ENCODE measurements at places on chromosomes 6 and 20.
A peak's percentile ranks its signal among the peaks of the same experiment; 100 is the strongest.

DNA sequence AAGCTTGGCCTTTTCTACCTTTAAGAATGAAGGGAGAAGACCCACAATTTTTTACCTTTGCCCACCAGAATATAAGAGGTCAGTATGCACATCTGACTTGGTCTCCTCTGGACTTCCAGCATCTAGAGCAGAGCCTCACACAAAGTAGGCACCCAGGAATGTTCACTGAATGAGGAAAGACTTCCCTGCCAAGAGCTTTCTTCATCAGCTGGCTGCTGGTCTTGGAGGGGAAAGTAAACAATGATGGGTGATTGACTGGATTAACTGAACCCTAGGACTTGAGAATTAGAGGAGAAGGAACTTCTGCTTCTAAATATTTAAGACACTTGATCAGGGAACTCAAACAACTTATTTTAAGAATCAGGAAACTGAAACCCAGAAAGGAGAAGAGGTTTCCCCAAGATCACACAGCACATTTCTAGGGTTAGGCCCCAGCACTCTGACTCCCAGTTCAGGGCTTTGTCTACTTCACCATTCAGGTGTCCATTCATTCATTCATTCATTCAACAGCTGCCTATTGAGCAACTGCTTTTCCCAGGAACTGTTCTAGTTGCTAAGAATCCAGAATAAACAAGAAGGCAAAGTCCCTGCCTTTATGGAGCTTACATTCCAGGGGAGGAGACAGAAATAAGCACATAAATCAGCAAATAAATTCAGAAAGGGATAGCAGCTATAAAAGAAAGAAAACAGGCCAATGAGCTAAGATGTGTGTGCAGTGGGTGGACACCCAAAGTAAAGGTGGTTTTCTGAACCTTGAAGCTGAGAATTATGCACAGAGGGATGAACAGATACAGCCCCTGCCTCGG lies 216.9 kb upstream of the LRFN2 start:
- no peak for DNase-seq

DNA sequence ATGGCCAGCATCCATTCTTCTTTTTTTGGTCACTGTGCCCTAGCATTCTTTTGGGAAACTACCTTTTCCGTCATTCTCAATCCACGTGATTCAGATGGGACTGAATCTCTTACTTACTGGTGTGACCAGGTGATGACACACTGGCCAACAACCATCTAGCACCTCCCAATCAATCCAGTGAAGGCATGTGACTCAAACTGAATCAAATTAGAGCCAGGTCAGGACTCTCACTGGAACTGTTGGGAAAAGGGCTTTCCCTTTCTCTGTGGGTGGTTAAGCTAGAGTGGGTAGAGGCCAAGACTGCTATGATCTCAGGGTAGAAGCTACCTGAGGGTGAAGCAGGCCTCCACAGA lies 36.2 kb upstream of the ZMYND8 start:
- no peak for DNase-seq

- no peak for DNase-seq
These were observed 164.9 kb downstream of the UTRN start for GRCh38 chr6:144449911-144450597.

- no peak for DNase-seq
These were observed 624.5 kb downstream of the PKHD1 start for GRCh38 chr6:51462896-51463295.

- DNase-seq: no peak
These were observed 437 bp downstream of the CD40 start for GRCh38 chr20:46118481-46119020.

GRCh38 chr6:90533615-90534336 lies 53.1 kb downstream of the MAP3K7 start:
- no peak for DNase-seq

GRCh38 chr20:23065266-23066201 lies 16.1 kb upstream of the THBD start:
- no peak for DNase-seq

- DNase-seq: peak; percentile 15
These were observed 35.7 kb downstream of the KCNB1 start for GRCh38 chr20:49446808-49447207.

DNA sequence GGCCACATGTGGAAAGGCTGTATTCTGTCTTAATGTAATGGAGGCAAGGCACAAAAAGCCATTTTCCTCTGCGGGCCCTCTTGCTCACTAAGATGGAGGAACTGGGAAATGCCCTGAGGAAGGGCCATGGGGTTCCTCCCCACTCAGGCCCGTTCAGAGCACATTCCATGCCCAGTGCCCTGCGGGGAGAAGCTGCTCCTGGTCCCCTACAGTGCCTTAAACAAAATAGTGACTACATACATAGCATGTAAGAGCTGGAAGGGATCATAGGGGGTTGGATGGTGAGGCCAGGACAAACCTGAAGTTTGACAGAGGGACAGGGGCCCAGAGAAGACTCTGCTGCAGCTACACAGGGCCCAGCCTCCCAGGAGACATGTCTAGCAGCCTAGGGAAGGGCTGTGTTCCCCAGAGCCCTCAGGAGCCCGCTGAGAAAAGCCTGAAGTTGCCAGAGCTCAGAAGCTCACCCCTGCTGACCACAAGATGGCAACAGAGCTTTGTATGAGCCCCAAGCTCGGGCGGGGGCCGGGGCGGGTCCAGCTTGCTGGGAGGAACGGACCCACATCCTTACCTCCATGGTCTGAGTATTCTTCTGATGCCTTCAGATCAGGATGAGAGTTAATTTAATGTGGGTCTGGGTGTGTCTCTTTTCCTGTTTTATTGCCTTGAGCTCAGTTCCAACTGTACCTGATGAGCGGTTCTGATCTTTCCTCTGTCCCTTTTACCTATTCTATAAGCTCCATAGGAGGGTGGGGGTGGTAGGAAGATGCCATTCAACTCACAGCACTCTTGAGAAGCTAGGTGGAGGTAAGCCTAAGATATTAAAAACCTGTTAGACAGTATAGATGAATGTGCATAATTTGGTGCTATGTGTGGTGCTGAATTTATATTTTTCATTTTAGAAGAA lies 242.9 kb downstream of the CDC5L start:
- DNase-seq: peak; percentile 41

DNA sequence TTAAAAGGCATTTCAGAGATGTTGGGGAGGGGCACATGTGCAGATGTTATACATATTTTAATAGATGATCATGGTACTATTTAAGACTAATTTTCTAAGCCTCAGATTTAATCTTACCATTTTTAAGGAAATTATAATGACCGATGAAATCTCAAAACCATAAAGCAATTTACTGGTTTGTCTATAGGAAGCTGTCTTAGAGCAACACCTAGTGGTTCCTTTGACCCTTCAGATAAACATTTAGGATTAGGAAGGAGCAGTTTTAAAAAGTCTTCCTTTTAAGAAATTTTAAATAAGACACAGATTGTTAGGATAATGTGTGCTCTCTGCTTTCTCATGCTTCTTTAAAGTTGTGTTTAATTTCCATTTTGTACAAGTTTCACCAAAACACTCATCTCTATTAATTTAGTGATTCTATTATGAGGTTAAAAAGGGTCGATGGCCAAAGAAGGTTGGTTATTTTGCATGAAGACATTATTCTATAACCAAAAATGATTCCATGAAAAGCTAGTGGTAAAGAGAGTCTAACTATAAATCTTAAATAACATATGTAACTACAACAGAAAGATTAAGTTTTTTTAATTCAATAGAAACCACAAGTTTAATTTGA lies 376.4 kb downstream of the HACE1 start:
- DNase-seq: peak; percentile 25

DNA sequence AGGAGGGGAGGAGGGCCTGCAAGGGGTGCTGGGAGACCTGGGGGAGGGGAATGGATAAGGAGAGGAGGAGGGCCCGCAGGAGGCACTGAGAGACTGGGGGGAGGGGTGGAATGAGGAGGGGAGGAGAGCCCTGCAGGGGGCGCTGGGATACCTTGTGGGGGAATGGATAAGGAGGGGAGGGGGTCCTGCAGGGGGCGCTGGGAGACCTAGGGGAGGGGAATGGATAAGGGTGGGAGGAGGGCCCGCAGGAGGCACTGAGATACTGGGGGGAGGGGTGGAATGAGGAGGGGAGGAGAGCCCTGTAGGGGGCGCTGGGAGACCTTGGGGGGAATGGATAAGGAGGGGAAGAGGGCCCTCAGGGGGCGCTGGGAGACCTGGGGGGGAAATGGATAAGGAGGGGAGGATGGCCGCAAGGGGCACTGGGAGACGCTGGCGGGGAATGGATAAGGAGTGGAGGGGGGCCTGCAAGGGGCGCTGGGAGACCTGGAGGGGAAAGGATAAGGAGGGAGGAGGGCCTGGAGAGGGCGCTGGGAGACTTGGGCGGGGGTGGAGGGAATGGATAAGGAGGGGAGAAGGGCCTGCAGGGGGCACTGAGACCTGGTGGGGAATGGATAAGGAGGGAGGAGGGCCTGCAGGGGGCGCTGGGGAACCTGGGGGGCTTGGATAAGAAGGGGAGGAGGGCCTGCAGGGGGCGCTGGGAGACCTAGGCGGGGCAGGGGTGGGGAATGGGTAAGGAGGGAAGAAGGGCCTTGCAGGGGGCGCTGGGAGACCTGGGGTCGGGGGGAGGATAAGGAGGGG lies 1.3 kb upstream of the CTCFL start:
- peak; percentile 10 for DNase-seq

- no peak for DNase-seq
These were observed 4.7 kb upstream of the DNAJC5 start for GRCh38 chr20:63890201-63890576.

DNA sequence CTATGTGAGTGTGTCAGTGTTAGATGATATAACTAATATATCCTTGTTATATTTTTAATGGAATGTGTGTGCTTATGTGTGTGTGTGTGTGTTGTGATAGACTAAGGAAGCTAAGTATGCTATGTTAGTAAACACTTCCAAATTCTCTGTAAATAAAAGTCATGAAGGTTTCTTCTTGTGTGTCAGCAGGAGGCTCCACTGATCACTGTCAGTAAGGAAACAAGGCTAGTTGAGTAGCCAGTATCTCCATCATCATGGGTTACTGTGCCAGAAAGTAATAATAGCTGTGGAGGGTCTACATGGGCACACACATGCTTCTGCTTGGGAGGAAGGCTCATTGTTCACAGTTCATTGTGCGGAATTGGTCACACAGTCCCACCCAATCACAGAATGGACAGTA lies 302.8 kb upstream of the RNF217 start:
- no peak for DNase-seq

DNA sequence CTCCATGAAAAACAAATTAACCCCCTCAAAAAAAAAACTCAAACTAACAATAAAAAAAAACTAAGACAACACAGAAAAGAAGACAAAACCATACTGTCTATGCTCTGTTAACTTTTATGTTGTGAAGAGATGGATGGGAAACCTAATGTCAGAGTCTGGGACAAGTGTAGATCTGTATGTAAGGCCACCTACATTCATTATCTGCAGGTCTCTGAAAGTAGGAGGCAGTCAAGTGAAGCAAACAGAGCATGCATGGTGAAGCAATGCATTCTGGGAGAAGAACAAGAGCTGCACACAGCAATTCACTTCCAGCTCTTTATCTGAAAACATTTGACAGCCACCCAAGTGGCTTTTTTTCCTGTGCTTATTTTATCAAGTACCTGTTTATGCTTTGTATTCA lies 452.0 kb downstream of the EPHA7 start:
- DNase-seq: no peak

- DNase-seq: peak; percentile 49
These were observed 1.0 kb downstream of the TRERF1 start for GRCh38 chr6:42450477-42451332.

- DNase-seq: peak; percentile 11
These were observed 5.3 kb upstream of the ZNF184 start for GRCh38 chr6:27478141-27478705.

- peak; percentile 85 for DNase-seq
These were observed 47.3 kb upstream of the MARCKS start for GRCh38 chr6:113809826-113810225.

- peak; percentile 4 for DNase-seq
These were observed 92.4 kb downstream of the COL9A1 start for GRCh38 chr6:70210462-70210861.

DNA sequence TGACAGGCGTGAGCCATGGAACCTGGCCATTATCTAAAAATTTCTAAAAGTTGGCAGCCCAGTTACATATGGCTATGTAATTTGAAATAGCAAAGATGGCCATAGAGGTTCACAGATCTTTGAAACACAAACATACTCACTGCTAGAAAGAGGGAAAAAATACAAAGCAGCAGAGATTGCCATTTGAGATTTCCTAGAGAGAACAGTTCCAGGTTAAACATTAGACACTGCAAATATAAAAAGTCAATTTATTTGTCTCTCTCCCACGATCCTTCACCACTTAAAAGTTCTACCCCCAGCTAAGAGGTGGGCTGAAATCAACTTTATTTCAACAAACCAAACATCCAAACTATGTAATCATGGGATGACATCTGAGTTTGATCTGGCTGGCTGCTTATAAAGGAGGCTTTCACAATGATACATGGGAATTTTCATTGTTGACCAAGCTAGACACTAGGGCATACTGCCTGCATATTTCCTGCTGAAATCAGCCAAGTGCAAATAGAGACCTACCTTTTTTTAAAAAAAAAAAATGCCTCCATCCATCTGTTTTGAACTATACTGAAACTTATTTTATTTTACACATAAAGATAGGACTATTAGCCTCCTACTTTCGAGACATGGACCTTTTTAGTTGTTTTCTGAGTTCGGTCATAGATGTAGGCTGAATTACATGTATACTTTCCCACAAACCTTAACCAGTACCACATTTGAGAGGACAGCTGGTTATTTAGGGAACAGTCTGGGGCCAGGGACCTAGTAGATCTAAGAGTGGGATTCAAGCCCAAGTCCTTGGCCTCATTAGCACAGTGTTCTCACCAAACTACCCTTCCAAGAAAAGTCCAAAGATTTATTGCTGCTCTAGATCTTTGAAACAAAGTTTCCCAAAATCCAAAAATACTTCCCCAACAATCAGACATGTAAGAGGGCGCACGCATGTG lies 16.6 kb downstream of the DCDC2 start:
- no peak for DNase-seq

DNA sequence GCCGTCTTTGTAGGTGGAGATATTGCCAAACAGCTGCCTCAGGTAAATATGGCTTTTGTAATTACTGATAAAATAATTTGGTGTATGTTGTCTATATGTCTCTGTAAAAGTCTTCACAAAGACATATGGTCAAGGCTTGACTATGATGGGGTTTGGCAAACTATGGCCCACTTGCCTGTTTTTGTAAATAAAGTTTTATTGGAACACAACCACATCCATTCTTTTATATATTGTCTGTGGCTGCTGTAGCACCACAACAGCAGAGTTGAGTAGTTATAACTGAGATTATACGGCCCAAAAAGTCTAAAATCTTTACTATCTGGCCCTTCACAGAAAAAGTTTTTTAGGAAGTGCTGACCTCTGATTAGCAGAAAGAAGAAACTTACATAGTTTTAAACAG lies 133.6 kb downstream of the DNAH8 start:
- no peak for DNase-seq

Measured in KBM-7 (cell line).